ENCODE measurements at places on chromosomes 11 and 22. TPM values are rescaled to one million over a fixed set of nuclear protein-coding genes. Genes with fewer than 3 reads are reported as not detected.

DNA sequence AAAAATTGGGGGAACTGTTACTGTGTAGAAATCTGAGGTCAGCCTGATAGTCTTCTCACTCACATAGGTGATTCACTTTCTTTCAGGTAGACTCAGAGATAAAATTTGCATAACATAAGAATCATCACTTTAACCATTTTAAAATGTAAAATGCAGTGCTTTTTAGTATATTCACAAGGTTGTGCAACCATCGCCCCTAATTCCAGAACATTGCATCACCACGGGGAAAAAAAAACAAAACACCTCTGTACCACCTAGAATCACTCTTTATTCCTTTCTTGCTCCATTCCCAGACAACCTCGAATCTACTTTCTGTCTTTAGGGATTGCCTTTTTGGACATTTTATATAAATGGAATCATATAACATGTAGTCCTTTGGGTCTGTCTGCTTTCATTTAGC, 20.9 kb downstream of the CHEK1 start:
- no peak for DNase-seq

GRCh38 chr22:23107487-23108248, 34.1 kb downstream of the RSPH14 start:
- DNase-seq = no peak

SNX32 gene
- 2.9 TPM for total RNA-seq

LSP1 gene
- total RNA-seq = 0.77 TPM

FADS2 gene
- total RNA-seq = 422 TPM

OR52E8 gene
- total RNA-seq = not detected
